AG09309 (cell line): ENCODE measurements at places on chromosomes 6 and 20.

- no peak for DNase-seq
Observed at GRCh38 chr6:138620630-138621029, 121.3 kb upstream of the NHSL1 start.

GRCh38 chr20:53711333-53712211 lies 117.9 kb upstream of the ZNF217 start:
- no peak for DNase-seq

DNA sequence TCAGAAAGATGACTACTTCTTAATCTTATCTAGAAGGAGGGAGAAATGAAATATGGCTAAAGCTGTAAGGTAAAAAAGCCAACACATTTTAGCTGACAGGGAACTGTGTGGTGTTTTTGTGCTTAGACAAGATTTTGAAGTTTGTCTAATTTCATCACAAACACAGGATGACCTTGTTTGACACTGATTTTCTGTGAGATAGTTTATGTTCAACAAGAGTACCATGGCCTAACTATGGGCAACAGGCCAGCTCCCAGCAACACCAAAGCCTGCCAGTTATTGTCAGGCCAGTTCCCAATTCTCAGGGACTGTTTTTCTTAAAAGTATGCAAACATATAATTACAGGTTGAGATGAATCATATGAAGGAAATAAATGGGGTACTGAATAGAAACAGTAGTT lies 5.5 kb upstream of the ABCF1 start:
- DNase-seq = no peak

DNA sequence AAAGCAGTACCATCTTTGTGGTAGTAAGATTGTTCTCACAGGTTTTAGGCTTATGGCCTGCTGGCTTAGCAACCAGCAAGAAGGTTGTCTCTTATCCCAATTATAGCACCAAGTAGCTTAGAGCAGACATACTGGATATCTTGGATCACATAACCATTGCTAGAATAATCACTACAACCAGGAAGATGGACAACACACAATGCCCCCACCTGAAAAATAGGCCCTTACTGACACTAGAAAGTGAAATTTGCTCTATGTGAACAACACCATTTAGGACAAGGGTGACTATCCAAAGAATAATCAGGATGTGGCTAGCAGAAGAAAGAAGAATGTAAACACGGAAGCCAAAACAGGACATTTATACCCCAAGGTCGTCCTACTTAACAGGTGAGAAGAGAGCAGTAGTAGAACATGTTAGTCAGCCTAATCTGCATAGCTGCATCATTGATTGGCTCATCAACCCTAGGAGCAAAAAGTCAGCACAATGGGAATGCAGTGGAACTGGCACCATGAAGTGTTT lies 172.7 kb upstream of the MARCKS start:
- no peak for DNase-seq

- no peak for DNase-seq
Observed at GRCh38 chr20:31875671-31876070, 5.2 kb downstream of the TTLL9 start.

DNA sequence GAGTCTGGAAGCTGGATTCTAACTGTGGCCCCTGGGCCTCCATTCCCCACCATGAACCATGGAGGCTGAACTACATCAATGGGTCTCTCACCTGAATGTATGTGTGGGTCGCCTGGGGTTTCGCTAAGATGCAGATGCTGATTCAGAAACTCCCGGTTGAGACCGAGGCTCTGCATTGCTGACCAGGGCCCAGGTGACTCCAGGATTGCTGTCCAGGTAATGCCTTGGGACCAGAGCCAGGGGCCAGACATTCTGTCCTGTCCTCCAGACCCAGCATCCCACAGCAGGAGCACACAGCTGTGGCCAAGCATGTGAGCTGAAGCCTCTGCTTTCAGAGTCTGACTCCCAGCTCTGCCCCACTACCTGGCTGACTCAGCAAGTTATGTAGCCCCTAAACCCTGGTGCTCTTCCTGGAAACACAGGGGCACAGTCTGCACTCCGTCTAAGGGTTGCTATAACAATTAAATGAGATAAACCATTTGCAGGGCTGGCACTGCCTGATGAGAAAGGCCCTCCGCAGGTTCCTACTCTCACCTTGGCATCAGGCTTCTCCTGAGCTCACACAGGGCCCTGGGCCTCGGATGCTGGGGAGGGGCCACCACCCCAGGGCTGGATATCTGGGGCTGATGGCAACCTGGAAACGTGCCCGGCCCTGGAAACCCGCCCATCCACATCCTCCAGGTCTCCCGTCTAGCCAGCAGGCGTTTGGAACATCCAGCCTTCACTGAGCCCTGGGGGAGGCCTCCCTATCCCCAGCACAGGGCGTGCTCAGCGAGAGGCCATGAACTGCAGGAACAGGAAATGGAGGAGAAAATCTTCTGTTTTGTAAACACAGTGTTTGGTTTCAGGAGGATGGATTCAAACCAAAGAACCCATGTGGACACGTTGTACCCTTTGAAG lies 175.7 kb downstream of the DLL1 start:
- DNase-seq = no peak

DNA sequence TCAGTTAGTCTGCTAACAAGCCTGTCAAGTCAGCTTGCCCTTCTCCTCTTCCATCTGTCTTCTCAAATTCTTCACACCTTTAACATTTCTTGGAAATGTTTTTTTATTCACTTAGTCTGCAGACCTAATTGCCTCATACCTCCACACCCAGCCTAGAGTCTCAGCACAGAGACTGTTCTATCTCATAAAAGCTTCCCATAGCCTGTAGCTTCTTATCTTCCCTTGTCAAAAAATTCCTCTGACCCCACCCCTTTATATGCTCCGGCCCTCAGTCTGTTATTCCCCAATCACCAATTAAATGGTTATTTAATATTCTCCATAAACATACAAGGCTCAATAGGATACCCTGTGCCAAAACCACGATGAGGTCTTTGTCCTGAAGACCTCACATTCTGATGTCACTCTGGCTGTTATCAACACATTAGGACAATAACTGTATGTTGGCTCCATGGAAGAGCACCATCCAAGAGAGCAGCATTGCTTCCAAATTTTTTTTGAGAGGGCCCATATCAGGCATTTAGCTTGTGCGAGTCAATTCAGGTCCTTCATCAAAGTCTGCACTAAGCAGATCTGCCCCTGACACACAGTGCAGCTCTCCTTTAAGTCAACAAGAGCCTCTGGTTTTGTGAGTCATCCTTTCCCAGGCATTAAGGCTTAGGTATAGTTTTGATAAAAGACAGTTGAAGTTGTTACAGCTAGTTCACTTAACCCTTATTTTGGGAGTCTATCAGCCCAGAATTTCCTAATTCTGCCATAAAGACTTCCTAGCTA lies 83.2 kb upstream of the TBX18 start:
- no peak for DNase-seq

DNA sequence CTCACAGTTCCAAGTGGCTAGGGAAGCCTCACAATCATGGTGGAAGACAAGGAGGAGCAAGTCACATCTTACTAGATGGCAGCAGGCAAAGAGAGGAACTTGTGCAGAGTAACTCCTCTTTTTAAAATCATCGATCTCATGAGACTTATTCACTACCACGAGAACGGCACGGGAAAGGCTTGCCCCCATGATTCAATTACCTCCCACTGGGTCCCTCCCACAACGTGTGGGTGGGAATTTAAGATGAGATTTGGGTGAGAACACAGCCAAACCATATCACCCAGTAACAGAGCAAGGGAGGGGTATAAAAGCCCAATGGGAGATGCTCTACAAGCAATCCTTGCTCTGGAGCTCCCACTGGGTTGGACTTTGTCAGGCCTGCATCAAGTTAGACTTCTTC lies 80.4 kb downstream of the JPH2 start:
- no peak for DNase-seq

- DNase-seq = peak; percentile 90
Observed at GRCh38 chr20:8932192-8933165, 136.4 kb upstream of the PLCB4 start.

- no peak for DNase-seq
Observed at GRCh38 chr6:2884804-2885203, 18.3 kb downstream of the SERPINB9 start.

DNA sequence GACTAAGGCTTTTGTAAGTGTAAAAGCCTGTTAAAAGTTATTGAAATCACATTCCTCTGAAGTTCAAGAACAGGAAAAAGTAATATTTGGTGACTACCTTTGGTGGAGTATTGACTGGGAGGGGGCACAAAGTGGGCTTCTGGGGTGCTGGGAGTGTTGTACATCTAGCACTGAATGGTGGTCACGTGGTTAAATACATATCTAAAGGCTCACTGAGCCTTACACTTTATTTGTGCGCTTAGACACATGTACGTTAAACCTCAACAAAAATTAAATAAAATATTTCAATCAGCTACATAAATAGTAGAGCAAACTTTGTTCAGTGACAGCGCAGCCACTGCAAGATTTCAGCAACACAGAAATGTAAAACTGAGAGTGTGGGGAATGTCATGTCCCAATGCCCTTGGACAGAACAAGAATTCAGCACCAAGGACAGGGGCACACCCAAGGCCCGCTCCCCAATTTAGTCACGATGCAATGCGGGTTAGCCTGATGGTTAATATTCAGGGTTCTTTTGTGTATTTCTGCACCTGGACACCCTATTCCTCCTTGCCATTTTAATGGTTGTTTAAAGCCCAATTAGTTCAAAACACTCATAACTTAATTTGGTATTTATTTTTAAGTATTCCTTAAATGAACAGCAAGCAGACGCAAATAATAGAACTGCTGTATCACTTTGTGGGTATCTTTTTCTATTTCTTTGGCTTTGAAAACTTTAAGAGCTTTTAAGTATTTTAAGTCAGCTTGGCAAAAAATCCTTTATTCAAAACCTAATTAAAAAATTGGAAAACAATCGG lies 37.4 kb downstream of the ANGPT4 start:
- no peak for DNase-seq
